ENCODE measurements at places on chromosomes 11 and 22.

DNA sequence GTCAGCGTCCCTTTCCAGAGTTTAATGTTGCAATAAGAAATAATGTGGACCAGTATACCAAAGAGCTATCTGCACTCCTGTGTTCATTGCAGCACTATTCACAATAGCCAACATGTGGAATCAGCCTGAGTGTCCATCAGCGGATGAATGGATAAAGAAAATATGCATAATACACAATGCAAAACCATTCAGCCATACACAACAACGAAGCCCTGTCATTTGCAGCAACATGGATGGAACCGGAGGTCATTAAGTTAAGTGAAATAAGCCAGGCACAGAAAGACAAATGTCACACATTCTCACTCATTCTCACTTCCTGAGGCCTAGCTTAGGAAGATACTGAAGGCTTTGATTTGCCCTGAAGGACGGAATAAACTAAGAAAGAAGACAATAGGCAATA, 22.1 kb downstream of the SLC5A4 start:
- DNase-seq: no peak

DNA sequence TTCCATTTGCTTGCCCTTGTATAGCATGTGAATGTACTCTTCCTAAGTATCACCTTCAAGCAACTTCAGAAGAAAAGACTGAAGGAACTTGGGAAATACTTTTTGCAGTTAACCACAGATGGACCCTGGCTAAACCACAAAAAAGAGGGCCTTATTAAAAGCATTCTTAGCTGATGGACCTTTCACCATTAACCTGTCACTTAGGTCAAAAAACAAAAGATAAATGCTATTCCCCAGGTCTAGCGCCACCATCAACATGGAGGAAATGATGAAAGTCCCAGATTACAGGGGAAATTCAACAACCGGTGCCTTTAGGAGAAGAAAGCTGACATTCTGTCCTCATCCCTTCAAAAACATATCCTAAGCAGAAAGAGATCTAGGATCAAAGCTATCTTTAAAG, 29.5 kb downstream of the STK33 start:
- no peak for DNase-seq

DNA sequence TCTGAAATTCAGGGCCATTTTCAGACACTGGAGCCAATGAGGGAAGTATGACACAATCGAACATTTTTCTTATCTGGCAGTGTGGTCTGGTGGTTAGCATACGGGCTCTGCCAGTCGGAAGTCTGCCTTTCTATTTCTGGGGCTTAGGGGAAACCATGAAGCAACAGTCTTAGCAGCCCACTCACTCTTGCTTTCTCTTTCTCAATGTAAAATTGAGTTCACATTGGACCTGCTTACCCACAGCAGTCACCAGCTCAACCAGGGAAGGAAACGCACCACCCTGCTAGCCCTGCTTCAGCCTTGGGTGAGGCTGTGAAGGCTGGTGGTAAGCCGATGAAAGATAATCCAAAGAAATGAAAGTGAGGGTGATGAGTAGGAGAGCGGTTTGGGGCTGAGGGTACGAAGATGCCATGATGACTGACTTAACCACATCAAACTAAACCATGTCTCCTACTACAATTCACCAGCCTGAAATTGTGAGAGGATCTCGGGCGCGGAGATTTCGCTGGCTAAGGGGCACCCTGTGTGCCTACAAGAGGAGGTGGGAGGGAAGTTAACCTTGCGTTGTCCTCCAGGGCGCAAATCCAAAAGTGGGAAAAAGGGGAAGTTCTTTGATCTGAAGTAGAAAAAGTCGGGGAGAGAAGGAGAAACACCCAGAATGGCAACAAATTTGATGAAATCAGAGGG, 2.0 kb upstream of the LMO2 start:
- no peak for DNase-seq

- no peak for DNase-seq
Observed at GRCh38 chr11:9039198-9039597, 35.4 kb upstream of the NRIP3 start.

DNA sequence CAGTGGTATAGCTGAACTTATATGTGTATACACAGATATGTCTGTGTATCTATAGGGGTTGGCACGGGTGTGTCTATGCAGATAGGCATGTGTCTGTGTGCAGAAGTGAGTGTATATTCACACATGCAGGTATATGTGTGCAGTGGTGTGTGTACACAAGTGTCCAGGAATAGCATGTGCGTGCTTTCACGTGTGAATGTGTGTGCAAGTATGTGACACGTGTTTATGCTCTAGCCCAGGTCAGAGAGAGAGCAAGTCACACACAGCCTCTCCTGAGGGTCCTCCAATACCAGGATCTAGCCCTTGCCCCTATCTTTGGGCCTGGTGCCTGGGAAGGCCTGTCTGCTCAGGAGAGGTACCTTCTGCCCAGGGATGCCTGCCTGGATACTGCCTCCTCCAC, 26.3 kb downstream of the PDE2A start:
- no peak for DNase-seq

GRCh38 chr11:14235701-14236100, 123.3 kb downstream of the RRAS2 start:
- DNase-seq: no peak

DNA sequence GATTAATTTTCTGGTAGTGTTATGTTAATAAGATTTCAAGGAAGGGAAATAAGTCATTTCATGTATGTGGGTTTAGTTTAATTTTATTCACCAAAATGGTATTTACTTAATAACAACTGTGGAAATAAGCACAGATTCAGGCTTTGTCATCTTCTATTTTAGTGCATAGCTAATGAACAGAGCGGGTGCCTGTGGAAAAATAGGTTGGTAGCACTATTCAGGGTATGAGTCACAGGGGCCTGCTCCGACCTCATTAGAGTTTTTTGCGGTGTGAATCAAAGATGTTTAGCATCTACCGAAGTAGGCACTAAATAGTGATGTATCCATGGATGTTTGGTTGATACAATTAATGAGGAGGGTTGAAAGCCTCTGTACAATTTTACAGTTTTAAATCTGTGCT, 78.2 kb downstream of the FAT3 start:
- DNase-seq: no peak

DNA sequence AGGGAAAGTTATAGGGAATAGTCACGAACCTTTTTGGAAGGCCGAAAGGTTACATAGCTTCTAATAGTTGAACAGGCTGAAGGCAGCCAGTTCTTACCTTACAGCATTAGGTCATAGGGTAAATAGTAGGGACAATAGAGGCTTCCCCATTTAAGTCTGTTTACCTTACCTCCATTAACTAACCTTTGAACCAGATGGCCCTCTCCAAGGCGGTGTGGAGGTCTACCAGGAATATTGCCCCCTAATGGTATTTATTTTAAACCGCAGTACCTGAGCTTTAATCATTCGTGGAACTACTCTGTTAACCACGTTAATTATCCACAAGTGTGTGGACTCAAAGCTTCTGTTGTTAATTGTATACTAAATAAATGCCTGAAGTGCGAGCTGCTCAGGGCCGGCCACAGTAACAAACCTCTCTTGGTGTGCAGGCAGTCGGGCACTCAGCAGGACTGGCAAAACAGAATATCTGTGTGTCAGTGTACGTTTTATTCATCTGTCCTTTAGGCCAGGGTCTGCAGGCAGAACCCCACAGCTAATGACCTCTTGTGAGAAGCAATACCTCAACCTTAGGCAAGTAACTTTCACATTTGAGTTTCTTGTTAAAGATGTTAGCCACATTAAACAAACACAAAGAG, 81.7 kb downstream of the PRCP start:
- no peak for DNase-seq

GRCh38 chr11:18171377-18172000, 1.1 kb upstream of the MRGPRX4 start:
- no peak for DNase-seq

- no peak for DNase-seq
Observed at GRCh38 chr11:10317776-10318526, 13.1 kb downstream of the ADM start.

GRCh38 chr11:34044664-34045485, 6.7 kb upstream of the CAPRIN1 start:
- DNase-seq: no peak

GRCh38 chr11:9575260-9576240, 2.1 kb downstream of the WEE1 start:
- DNase-seq: peak; percentile 45

GRCh38 chr11:69557266-69557665, 75.8 kb downstream of the LINC01488 start:
- no peak for DNase-seq

- no peak for DNase-seq
Observed at GRCh38 chr11:133443206-133443747, 89.0 kb downstream of the OPCML start.

DNA sequence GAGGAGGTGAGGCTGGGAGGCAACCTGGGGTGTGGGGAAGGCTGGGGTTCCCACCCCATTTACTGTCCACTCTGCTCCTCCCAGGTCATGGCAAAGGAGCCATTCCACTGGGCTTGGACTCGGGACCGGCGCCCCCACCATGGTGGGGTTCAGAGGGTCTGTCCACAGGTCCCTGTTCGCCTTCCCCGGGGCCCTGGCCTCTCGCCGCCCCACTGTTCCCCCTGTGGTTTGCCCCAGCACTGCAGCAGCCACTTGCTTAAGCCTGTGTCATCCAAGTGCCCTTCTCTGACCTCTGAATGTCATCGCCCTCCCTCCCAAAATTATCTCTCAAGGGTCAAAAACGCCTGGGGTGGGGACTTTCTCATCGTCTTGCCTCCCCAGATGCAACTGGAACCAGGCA, 2.6 kb downstream of the SPDYC start:
- DNase-seq: no peak

DNA sequence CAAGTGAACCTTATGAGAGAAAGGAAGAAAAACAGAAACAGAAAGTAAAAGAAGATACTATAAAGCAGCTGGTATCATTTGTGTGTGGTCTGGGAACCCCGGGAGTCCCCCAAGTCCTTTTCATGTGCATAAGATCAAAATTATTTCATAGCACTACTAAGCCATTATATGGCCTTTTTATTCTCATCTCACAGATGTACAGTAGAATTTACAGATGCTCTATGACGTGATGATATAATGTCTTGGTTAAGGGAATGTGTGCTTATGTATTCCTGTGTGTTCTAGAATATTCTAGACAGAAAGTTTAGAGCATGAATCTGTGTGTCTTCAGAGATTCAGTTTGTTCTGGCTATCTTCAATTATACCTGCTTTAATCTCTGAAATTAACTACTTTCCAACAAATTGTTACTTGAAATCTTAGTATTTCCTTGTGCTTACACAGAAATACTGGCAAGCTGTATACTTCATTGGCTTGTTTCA, 8.6 kb upstream of the TPP1 start:
- no peak for DNase-seq

- peak; percentile 87 for DNase-seq
Observed at GRCh38 chr11:75639762-75640181, 29.1 kb downstream of the MAP6 start.

GRCh38 chr22:22872722-22873708, 14.6 kb upstream of the IGLL5 start:
- DNase-seq: no peak

DNA sequence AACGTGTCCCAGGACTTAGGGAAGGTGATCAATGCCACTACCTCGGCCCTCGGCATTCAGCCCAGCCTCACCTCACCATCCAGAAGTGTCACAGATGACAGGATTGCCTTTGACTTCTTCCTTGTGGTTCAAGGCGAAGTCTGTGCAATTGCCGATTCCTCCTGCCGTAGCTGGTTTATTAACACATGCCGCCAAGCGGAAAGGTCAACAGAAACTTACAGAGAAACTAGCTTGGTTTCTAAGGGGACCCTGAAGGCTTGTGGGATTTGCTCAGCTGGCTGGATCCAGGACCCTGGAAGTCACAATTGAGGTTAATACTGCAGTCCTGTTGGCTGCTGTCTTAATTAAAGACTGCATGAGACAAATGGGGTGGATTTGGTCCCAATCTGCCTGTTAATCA, 65.6 kb downstream of the SHANK2 start:
- no peak for DNase-seq

DNA sequence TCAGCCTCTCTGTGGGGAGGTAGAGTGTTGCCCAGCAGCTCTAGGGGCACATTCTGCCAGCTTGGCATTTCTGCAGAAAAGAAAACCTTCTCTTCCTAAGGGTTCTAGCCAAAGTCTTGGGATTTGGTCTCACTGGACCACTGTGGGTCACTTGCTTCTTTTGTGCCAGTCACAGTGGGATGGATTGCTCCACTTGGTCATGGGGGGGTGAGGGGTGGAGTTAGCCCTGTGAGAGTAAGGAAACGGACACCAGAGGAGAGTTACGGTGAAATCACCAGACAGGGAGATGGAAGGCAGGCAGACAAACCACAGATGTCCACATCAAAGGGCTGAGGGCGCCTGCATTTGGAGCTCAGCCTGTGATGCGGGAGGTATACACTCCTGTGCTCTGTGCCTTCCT, 10.8 kb downstream of the SGSM1 start:
- DNase-seq: no peak

All from NCI-H1436 (cell line).